Effector memory CD8-positive, alpha-beta T cell (primary cell): ENCODE measurements at places on chromosomes 1 and 21.
A peak's percentile ranks its signal among the peaks of the same experiment; 100 is the strongest.

- H3K27ac ChIP-seq = peak overlapping the region; percentile 81
- H3K27me3 ChIP-seq = no peaks in the 10 kb centered on the region
- no peak overlapping the region for H3K4me3 ChIP-seq
- peaks cover 15% of the 10 kb centered on the region for H3K36me3 ChIP-seq
These were observed 155.4 kb downstream of the CASZ1 start for GRCh38 chr1:10640843-10641553.

DNA sequence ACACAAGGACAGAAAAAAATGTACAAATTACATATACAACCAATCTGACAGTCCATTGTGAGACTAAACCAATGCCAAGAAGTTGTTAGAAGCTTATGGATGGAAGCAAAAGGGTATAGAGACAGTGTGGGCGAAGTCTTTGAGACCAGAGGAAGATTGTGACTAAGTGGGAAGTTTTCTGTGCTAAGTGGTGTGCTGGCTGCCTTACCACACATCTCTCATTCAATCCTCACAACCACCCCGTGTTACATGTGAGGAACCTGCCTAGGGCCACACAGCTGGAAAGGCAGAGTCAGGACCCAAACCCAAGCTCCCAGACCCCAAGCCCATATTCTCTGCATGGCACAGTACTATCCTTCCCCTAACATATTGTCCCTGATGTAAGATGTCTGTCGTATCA, 53.5 kb upstream of the DUSP10 start:
- H3K27me3 ChIP-seq = no peaks in the 10 kb centered on the region
- H3K4me1 ChIP-seq = peaks cover 20% of the 10 kb centered on the region
- no peak overlapping the region for H3K4me3 ChIP-seq
- peak overlapping the region; percentile 97 for H3K27ac ChIP-seq
- DNase-seq = no peak

DNA sequence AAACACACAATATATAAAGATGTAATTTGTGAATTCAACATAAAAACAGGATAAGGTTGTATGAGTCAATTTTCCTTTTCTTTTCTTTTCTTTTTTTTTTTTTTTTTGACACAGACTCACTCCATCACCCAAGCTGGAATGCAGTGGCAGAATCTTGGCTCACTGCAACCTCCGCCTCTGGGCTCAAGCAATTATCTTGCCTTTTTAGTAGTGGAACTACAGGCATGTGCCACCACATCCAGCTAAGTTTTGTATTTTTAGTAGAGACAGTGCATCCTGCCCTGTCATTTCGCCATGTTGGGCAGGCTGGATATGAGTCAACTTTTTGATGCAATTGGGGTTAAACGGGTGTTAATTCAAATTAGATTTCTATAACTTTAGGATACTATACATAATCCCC, 10.3 kb upstream of the SPRR2B start:
- no peak for DNase-seq
- H3K4me1 ChIP-seq = no peaks in the 10 kb centered on the region
- H3K27me3 ChIP-seq = peaks cover 56% of the 10 kb centered on the region
- H3K36me3 ChIP-seq = no peaks in the 10 kb centered on the region
- H3K4me3 ChIP-seq = no peak overlapping the region

GRCh38 chr1:154567386-154568156, at the start of gene CHRNB2:
Gene CHRNB2, plus strand, starts transcription at chr1:154567778. Its CDS starts 267 bp downstream, at chr1:154568045.
- peak; percentile 70 for DNase-seq
- H3K27me3 ChIP-seq = peaks cover 36% of the 10 kb centered on the region

GRCh38 chr21:42918291-42918690, 7.1 kb downstream of the ERVH48-1 start:
- no peaks in the 10 kb centered on the region for H3K36me3 ChIP-seq
- H3K4me3 ChIP-seq = no peak overlapping the region
- H3K4me1 ChIP-seq = peaks cover 2% of the 10 kb centered on the region
- H3K27me3 ChIP-seq = no peaks in the 10 kb centered on the region

- H3K4me3 ChIP-seq = no peak overlapping the region
- H3K27ac ChIP-seq = no peak overlapping the region
- no peaks in the 10 kb centered on the region for H3K36me3 ChIP-seq
- H3K27me3 ChIP-seq = no peaks in the 10 kb centered on the region
These were observed 114.0 kb downstream of the PPP1R12B start for GRCh38 chr1:202462342-202463076.

- no peak for DNase-seq
- H3K27ac ChIP-seq = peak overlapping the region; percentile 72
- H3K27me3 ChIP-seq = peaks cover 27% of the 10 kb centered on the region
- peaks cover 31% of the 10 kb centered on the region for H3K4me1 ChIP-seq
- H3K4me3 ChIP-seq = peak overlapping the region; percentile 51
These were observed 113.4 kb upstream of the SLC25A33 start for GRCh38 chr1:9425859-9426258.

- H3K36me3 ChIP-seq = peaks cover 26% of the 10 kb centered on the region
- peak overlapping the region; percentile 96 for H3K27ac ChIP-seq
- no peaks in the 10 kb centered on the region for H3K27me3 ChIP-seq
- H3K4me3 ChIP-seq = peak overlapping the region; percentile 92
These were observed 1.5 kb downstream of the EDEM3 start for GRCh38 chr1:184753117-184753516.

DNA sequence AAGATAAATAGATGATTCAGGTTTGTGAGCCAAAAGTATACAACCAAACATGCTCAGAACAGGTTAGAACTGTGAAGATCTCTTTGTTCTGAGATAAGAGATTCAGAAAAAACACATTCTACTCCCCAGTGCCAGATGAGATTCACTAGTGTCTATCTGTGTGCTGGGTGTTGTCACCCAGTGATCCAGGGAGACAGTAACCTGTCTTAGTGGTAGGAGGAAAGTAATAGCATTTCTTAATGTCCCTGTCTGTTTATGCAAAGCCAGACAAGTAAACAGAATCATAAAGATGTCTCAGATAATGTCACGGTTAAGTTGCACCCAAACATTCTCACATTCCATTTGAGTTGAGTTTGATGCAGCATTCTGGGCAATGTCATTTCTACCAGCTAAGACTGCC, 18.9 kb upstream of the NKAIN1 start:
- no peak overlapping the region for H3K27ac ChIP-seq
- H3K27me3 ChIP-seq = no peaks in the 10 kb centered on the region
- no peak for DNase-seq
- H3K4me1 ChIP-seq = no peaks in the 10 kb centered on the region
- no peak overlapping the region for H3K4me3 ChIP-seq

DNA sequence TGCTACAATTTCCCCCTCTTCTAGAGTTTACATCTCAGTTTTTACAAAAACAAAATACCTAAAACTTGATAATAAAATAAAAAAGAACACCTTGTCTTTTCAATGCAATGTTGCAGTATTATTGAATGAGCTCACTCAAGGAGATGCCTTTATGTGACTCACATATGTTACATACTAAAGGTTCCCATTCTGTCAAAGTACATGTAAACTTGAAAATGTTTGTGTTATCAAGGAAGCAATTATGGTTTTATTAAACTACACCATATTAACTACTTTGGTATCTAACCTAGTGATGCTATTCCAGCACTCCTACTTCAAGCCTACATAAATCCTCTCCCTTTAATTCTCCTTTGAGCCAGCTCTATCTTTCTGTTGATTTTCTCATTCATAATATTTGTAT, 658.3 kb downstream of the PTPRC start:
- H3K36me3 ChIP-seq = no peaks in the 10 kb centered on the region
- H3K4me3 ChIP-seq = no peak overlapping the region
- H3K4me1 ChIP-seq = no peaks in the 10 kb centered on the region
- no peaks in the 10 kb centered on the region for H3K27me3 ChIP-seq
- no peak for DNase-seq

DNA sequence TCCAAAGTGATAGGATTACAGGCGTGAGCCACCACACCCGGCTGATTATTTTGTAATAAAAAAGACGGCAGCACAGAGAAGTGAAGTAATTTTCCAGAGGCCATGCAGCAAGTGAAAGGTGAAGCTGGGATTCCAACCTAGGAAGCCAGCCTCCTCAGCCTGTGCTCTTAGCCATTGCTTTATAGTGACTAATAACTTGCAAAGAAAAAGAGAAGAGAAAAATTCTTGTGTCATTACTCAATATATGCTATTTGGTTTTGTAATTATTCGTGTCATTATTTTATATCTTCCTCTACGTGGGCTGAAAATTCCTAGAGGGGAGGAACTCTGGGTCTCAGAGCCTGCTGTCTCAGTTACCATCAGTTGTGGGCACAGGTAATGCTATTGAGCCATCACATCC, 1.6 kb upstream of the IER5 start:
- H3K36me3 ChIP-seq = peaks cover 44% of the 10 kb centered on the region
- no peaks in the 10 kb centered on the region for H3K27me3 ChIP-seq
- H3K4me1 ChIP-seq = peaks cover 25% of the 10 kb centered on the region
- no peak for DNase-seq
- no peak overlapping the region for H3K27ac ChIP-seq

GRCh38 chr1:20357796-20358195, 67.1 kb downstream of the VWA5B1 start:
- H3K4me3 ChIP-seq = no peak overlapping the region

GRCh38 chr1:17215545-17215890, 10.6 kb downstream of the PADI1 start:
- peaks cover 41% of the 10 kb centered on the region for H3K27me3 ChIP-seq
- H3K27ac ChIP-seq = no peak overlapping the region
- H3K36me3 ChIP-seq = peaks cover 8% of the 10 kb centered on the region
- no peak for DNase-seq

GRCh38 chr1:42931108-42931539, 27.5 kb downstream of the SLC2A1 start:
- H3K27ac ChIP-seq = peak overlapping the region; percentile 91
- H3K27me3 ChIP-seq = no peaks in the 10 kb centered on the region
- DNase-seq = peak; percentile 59
- H3K4me3 ChIP-seq = peak overlapping the region; percentile 84
- peaks cover 66% of the 10 kb centered on the region for H3K4me1 ChIP-seq

GRCh38 chr1:30317921-30318320, 405.5 kb downstream of the MATN1 start:
- no peak overlapping the region for H3K4me3 ChIP-seq
- no peak overlapping the region for H3K27ac ChIP-seq
- no peaks in the 10 kb centered on the region for H3K36me3 ChIP-seq
- no peak for DNase-seq
- H3K4me1 ChIP-seq = peaks cover 4% of the 10 kb centered on the region

DNA sequence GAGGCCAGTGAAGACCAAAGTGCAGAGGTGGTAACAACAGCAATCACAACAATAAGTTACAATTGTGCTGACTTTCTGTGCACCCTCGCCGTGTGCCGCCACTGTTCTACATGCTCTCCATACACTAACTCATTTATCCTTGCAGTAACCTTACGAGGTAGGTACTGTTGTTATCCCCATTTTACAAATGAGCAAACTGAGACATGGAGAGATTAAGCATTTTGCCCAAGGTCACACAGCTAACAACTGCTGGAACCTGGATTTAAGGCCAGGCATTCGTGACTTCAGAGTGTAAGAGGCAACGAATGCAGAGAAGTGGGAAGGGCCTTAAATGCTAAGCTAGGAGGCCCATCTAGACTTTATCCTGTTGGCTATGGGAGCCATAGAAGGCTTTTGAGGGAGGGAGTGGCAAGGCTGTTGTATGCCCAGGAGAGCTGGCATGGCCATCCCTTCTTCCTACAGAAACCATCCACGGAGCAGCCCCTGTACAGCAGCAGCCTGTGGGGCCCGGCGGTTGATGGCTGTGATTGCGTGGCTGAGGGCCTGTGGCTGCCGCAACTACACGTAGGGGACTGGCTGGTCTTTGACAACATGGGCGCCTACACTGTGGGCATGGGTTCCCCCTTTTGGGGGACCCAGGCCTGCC, 36.6 kb downstream of the AZIN2 start:
- H3K4me3 ChIP-seq = no peak overlapping the region
- H3K4me1 ChIP-seq = no peaks in the 10 kb centered on the region
- no peak overlapping the region for H3K27ac ChIP-seq
- no peaks in the 10 kb centered on the region for H3K27me3 ChIP-seq
- peaks cover 3% of the 10 kb centered on the region for H3K36me3 ChIP-seq
